ENCODE measurements at places on chromosomes 16 and 17.

GRCh38 chr17:76102944-76103273, 678 bp downstream of the EXOC7 start:
- DNase-seq, result no peak

DNA sequence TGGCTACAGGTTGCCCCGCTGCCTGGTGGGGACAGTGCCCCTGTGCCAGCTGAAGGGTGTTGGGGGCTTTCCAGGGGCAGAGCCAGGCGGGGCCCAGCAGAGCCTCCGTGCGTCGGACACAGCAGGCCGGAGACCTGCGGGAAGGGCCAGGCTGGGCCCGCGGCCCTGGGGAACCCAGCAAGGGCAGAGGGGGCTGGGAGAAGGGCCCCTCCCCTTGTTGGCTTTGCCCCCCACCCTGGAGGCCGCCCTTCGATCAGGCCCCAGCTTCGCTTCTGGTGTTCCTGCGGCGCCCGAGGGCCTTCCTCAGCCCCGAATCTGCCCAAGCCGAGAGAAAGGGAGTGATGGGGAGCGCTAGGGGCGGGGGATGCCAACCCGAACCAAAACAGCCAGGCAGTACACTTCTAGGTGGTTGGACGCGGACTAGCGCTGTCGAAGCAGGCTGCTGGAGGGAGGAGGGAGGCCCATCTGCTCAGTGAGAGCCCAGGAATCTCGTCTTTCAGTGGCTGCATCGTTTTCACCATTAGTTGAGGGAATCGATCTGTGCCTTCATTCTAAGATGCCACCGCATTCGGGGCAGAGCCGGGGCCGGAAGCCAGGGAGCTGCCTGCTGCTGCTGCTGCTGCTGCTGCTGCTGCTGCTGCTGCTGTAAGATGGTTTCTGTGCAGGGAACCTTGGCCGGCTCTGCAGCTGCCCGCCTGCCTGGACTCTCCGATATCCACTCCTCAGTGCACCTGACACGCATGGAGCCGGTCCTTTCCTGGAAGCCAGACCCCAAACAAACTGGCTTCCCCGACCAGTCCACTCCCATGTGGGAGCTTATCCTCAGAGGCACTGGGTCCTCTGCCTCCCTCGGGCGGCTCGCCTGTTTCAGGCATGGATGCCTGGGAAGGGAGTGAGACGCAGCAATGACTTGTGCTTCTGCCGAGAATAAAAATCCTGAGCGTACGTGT, 1.7 kb downstream of the JPH3 start:
- no peak for DNase-seq

DNA sequence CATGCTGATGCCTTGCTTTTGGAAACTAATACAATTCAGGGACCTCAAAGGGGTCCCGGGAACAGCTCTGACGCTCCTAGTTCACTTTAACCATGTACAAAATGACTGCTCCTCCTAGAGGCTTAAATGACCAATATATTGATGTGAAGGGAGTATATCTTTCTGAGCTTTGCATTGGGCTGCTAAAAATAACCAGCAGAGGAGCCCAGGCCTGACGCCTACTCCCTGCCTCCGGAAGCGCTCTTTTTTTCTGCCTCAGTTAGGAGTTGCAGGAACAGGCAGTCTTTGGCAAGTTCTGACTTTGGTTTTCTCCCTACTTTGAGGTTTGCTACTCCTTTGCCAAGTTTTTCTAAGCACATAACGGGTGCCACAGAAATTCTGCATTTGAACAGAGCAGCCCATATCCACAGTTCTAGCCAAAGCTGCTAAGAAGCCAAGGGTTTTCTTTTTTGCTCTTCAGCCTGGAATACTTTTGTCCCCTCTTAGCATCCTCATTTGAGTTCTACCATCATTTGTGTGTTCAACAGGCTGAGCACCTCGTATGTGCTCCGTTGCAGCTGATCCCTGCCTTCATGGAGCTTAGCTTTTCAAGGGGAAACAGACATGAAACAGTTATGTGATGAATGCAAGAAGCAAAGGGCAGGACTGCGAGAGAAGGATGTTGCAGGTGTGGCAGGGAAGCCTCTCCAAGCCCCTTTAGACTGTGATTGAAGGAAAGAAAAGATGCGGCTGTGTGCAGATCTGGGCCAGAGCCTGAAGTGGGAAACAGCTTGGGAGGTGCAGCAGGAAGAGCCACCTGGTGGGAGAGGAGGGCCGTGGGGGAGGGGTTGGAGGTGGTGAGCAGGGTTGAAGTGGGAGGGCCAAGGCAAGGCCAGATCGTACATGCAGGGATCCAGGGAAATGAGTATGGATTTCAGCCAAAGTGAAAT, 2.8 kb upstream of the NAGPA start:
- no peak for DNase-seq

- no peak for DNase-seq
Measured at GRCh38 chr16:27722207-27722606, 172.3 kb downstream of the KATNIP start.

DNA sequence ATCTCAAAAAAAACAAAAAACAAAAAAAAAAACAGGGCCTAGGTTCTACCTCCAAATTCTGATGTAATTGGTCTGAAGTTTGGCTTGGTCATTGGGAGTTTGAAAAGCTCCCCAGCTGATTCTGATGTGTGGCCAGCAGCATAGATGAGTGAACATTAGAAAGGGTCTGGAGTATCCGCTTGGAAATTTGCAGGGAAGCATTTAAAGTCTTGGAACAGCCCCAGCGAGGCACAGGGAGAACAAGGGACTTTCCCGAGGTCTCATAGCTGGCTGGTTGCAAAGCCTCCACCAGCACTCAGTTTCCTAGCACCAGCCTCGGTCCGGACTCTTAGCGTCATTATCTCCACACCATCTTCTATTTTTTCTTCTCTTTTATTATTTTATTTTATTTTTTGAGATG, 70.8 kb downstream of the RAB11FIP4 start:
- DNase-seq, result no peak

- DNase-seq, result no peak
Measured at GRCh38 chr17:42879596-42879985, 21.0 kb upstream of the G6PC1 start.

GRCh38 chr16:67846063-67846319, 742 bp upstream of the NUTF2 start:
- DNase-seq, result no peak

DNA sequence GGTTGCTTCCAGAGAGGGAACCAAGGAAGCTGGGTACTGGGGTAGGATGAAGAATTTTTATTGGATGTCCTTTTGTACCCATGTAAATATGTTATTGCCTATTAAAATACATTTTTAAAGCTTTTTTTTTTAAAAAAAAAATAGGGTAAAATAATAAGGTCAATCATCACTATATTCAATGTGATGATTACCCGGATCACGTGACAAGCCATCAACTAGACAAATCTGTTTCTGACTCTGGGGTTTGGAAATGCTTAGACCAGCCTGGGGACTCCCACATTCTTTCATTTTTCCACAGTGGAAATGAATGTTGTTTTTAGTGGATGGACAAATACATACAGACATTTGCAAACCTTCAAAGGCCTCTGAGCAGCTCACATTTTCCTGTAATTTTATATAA, 79.9 kb upstream of the KIFC3 start:
- no peak for DNase-seq

DNA sequence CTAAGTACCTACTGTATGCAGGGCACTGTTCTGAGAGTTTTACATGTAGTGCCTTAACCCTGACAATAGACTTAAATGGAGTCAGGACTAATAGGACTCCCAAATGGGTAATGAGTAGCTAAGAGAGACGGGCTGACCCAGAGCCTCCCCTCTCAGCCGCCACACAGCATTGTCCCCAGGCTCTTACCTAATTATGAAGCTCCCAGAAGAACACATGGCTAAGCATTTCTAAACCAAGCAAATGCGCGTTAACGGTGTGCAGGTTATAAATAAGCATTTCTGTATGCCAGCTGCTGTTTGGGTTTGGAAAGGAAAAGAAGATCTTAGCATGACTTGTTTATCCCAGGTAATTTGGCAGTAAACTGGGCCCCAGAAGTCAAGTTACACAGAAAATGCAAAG, 14.3 kb downstream of the KATNIP start:
- DNase-seq, result no peak

DNA sequence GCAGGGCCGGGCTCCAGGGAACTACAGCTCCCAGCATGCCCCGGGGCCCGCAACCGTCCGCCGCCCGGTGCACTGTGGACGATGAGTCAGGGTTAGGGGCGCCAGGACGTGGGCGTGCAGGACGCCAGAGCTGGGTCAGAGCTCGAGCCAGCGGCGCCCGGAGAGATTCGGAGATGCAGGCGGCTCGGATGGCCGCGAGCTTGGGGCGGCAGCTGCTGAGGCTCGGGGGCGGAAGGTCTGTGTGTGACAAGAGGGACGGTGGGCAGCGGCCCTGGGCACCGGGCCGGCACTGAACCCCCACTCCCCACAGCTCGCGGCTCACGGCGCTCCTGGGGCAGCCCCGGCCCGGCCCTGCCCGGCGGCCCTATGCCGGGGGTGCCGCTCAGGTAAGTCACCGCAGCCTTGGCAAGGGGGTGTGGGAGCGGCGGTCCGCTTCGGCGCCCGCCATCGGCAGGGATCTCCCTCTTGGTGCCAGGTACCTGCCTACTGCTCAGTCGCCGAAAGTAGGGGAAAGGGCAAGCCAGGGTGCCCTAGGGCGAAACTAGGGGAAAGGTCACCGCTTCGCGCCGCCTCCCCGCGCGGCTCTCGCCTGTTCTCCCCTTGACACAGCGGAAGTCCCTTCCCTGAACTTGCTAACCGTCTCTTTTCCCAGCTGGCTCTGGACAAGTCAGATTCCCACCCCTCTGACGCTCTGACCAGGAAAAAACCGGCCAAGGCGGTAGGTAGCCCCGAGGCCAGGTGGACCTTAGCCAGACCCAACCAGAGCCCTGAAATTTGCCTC, at the start of the genes ACADVL and DLG4:
Gene ACADVL (plus strand): TSS at position 127 of the 781 bp plus-strand sequence. CDS start 47 bp downstream, at position 174.
Gene DLG4 (minus strand): TSS at position 25 of the 781 bp plus-strand sequence.
- peak; percentile 96 for DNase-seq

DNA sequence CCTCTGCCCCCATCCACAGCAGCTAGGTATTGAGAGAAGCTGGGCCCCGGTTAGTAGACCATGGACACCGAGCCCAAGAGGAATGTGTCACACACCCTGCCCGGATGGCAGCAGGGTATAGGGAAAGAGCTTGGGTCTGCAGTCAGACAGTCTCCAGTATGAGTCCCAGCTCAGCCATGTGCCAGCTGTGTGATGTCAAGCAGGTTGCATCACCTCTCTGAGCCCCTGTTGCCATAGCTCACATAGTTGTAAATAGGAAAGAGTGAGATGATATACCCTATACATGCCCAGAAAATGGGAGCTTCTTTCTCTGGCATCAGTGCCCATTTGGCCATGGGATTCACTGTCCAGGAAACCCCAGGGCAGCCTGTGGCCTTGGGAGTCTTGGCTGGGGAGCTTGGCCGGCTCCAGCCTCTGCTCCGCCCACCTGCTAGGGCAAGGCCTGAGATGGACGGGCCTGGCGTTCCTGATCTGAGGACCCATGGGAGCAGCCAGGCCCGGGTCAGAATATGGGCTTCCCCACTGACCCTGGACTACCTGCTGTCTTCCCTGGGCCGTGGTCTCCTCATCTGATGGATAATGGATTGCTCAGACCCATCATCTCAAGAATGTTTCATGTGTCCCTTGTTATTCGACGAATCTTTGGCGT, 13.2 kb downstream of the CD300LG start:
- no peak for DNase-seq

DNA sequence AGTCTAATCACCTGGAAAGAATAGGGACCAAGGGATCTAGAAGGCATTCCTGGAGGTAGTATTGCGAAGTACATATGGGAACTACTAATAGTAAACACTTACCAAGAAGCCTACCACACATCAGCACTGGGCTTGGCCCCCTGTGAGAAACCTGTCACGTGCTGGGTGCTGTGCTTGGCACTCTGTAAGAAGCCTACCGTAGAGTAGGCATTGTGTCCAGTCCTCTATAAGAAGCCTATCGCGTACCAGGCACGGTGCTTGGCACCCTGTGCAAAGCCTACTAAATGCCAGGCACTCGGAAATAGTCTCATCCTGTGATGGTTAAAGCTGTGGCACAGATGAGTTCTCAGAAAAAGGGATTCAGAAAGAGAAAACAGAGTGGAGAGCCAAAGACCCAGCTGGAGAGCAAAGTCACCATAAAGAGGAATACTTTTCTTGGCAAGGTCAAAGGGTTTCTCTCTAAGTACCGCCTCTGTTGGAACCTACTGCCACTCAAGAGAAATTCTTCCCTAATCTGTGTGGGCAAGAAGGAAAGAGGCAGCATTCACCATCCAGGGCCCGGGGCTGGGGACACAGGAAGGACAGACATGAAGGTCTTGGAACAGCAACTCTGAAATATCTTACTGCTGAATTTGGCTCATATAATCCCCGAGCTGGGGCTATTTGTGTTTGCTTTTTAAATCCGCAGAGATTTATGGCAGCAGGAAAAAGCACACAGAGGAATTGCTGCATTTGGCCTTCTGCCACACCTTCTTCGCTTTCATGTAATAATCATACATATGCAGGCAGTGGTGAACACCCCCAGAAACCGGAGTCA, 81.8 kb downstream of the VAT1L start:
- no peak for DNase-seq

DNA sequence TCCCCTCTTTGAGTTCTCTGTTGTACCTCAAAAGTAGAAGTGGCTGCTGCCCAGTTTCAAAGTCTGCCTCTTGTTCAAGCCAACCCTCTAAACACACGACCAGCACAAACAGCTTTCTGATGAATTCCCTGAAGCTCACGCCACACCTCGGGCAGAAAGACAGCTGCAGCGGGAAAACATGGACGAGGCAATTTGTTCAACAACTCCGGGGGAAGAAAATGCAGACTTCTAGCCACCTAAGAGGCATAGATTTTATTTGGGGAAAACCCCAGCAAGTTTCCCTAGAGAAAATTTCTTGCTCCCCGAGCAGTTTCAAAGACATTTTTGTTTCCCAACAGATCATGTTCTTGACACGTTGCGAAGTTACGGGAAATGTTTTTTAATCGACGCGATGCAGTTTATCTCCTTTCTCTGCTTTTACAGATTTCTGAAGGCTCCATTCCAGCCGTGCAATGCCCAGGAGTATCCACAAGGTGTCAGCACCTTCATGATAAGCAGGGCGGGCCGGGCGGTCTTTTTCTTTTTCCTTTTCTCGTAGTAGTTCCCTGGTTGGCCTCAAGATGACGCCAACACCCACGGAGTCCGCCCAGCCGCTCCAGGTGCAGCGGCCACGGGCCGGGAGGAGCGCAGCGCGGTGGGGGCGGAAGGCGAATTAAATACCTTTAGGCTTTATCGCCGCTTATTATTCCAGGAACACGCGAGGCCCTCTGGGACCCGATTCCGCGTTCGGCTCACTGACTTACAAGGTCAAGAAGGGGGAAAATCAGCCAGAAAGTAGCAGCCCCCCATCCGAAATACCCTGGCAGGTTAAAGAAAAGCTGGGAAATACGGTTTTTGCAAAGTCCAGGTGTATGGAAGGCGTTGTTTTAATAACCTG, 2.9 kb upstream of the FOXC2 start:
- peak; percentile 84 for DNase-seq

- no peak for DNase-seq
Measured at GRCh38 chr17:21174713-21175112, 39.2 kb downstream of the TMEM11 start.

DNA sequence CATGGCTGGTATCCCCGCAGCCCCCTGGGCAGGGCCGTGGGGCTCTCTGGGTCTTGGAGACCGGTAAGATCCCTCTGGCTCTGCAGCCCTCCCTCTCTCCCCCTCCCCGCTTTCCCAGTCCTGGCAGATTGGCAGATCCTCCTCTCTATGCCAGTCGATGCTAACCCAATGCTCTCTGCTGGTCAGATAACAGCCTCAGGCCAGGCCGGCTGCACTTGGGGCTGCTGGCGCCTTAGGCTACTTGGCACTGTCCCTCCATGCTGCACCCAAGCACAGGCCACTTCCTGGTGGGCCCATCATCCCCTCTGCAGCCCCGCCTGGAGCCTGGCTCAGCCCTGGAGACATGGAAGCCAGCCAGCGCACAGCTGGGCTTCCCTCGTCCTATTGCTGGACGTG, 81.7 kb downstream of the RTN4RL1 start:
- DNase-seq, result no peak

GRCh38 chr17:13537871-13538643, 63.7 kb downstream of the HS3ST3A1 start:
- no peak for DNase-seq

GRCh38 chr17:194828-195602, 13.6 kb upstream of the DOC2B start:
- DNase-seq, result no peak

Data from right lobe of liver (tissue), 6 donors.